Naive B cell (primary cell): ENCODE measurements at places on chromosomes 7 and 10. TPM values are rescaled to one million over a fixed set of nuclear protein-coding genes. Genes with fewer than 3 reads are reported as not detected.

Gene CLCN1
- not detected for polyA plus RNA-seq

Gene LIPM
- not detected for polyA plus RNA-seq

Gene FKBP6
- polyA plus RNA-seq = not detected

Gene SPAM1
- polyA plus RNA-seq = not detected

Gene TMEM140
- polyA plus RNA-seq = 14.1 TPM

Gene RET
- polyA plus RNA-seq = not detected

Gene CHPF2
- 24.5 TPM for polyA plus RNA-seq

Gene ACSM6
- not detected for polyA plus RNA-seq

Gene BTBD16
- not detected for polyA plus RNA-seq

Gene GNG11
- polyA plus RNA-seq = 7.4 TPM

Gene SH2D4B
- polyA plus RNA-seq = not detected

Gene GDF2
- polyA plus RNA-seq = not detected

Gene WEE2
- not detected for polyA plus RNA-seq

Gene SPDYE9
- polyA plus RNA-seq = not detected
